ENCODE measurements at places on chromosomes 11 and 22.

GRCh38 chr11:19828382-19829108 is 115.9 kb downstream of the NAV2 start:
- DNase-seq = no peak

DNA sequence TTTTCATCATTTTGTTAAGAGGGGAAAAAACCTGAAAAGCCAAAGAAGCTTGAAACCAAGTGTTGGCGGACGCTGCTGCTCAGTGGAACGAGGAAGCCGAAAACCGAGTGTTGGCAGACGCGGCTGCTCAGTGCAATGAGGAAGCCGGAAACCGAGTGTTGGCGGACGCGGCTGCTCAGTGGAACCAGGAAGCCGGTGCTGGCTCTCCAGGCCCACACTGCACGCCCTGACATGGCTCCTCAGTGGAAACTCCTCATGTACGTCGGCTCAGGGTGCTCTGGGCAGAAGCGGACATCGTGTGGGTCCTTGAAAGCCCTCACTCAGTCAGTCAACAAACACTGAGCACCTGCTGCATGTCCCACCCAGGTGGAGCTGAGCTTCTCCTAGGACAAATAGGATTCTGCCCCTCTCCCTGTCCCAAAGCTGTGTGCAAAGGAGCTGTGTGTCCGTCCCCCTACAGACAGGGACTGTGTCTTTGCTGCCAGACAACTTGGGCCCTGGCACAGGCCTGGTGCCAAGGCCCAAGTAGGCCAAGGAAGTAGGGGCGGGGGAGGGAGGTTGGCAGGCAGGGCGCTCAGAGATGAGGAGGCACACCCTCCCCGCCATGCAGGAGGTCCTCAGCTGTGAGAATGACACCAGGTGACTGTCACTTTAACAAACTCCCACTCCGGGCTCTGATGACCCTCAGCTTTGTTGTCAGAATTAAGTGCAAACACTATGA is 37.3 kb downstream of the PHF21B start:
- no peak for DNase-seq

GRCh38 chr22:28918550-28919271 is 35.3 kb downstream of the ZNRF3 start:
- no peak for DNase-seq

DNA sequence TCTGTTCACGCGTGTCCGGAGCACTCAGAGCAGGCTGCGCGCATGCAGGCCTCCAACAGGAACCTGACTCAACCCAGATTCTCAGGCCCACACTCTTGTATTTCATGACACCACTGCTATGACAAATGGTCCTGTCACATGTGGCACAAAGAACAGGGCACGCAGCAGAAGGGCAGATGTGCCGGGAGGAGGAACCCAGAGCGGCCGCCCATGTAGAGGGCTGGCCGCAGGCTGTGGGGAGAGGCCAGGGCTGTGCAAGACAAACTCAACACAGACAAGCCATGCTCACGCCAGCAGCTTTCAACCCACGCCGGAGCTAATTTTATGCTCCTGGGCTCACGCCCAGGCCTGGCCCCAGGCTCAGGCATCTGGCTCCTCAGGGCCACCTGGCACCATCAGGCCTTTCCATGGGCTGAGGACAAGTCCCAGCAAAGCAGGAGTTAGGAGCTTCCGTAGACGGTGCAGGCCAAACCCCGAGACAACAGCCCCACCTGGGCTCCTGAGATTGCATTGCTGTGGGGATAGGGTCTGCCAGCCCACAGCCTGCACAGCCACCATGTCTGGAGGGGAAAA is 40.0 kb downstream of the DUSP8 start:
- DNase-seq = peak; percentile 35

DNA sequence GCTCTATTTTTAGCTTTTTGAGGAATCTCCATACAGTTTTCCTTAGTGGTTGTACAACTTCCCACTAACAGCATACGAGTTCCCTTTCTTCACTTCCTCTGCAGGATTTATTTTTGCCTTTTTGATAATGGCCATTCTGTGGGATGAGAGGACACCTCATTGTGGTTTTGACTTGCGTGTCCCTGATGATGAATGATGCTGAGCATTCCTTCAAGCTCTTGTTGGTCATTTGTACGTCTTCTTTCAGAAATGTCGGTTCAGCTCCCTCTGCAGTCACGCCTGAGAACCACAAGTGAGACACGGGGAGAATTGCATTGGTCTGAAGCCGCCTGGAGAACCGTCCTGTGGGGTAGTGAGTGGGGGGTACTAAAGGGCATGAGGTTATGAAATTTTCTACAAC is 2.0 kb upstream of the KRTAP5-10 start:
- peak; percentile 49 for DNase-seq

DNA sequence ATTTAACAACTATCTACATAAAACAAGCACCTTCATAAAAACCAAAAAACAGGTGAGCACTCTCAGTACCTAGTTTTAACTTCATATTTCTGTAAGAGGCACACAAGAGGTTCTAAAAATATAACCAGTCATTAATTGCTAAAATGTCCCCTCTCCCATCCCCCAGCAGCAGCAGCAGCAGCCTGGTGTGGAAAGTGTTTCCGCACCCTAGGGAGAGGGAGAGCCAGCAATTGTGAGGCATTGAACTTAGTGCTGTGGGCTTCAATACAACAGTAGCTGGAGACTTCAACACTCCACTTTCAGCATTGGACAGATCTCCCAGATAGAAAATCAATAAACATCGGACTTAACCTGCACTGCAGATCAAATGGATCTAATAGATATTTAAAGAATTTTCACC is 1158.5 kb downstream of the JRKL start:
- DNase-seq = no peak

DNA sequence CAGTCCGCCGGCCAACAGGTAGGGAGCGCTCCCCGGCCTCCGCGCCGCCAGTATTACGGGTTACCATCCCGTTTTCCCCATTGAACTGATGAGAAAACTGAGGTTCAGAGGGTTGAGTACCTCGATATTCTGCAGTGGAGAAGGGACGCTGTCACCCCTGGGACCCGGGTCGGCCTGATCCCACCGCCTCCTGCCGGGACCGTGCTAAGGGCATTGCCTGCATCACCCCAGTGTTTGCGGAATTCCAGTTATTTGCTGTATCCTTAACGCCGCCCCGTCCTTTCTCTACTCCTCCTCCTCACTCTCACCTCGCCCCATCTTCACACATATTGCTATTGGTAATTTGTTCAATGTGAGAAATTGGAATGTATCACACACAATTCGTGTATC is 370 bp upstream of the A4GALT start:
- DNase-seq = no peak
